IPS DF 19.7 (cell line): ENCODE measurements at places on chromosomes 12 and 14.
A peak's percentile ranks its signal among the peaks of the same experiment; 100 is the strongest.

DNA sequence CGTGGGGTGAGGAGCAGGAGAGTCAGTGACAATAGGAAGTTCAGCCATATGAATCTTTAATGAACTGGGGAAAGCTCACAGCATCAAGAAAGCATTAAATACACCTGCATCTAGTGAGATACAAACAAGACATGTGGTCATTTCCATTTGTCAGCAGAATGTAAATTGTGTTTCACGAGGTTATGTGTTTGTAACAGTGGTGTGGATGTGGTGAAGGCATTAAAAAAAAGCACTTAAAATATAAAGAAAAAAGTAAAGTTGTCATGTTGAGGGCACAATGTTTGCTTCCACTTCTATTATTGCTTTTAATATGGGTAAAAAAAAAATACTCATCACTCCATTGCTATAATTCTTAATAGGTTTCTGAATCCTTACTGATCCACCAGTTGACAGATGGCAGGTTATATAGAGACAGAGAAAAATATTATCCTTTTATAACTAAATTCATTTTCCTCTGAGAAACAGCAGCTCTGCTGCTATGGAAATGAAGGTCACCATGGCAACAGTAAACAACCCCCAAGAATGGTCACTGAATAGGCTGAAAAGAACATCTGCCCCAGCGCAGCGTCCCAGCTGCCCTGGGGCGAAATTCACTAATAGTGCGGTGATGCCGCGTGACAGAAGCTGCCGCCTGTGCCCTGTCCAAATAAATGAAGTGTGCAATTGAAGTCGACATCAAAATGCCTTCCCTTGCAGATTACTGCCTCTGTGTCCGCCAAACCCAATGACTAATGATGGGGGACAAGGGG, 226.1 kb downstream of the FOXN3 start:
- DNase-seq, result no peak

DNA sequence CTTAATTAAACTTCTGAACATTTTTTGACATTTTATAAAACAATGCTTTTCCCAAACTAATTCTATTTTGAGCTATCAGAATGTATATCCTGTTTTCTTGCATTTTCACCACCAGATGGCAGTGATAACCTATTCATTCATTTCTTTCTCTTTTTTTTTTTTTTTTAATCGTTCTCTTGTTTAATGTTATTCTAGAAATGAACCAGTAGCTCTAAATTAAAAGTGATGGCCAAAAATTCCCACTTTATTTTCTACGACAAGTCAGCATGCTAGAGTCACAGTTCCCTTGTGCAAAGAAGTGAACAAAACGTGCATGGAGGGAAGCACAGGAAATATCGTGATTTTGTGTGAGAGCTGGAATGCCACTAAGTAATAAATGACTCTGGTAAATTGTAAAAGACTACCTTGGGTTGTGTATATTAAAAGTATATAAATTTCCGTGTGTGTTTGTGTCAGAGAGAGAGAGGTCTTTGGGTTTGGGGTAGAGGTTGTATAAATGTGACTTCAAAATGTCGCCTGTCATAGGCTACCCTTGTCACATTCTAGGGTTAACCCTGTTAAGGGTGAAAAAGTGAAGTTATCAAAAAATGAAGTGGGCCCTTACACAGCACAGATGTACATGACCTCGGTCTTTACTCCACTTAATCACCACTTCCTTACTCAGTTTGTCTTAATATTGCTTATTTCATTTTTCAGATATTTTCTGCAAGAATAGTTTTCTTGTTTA, 40.4 kb upstream of the LDHB start:
- DNase-seq, result no peak

GRCh38 chr12:28227251-28227650, 37.0 kb downstream of the CCDC91 start:
- no peak for DNase-seq

- DNase-seq, result no peak
Observed at GRCh38 chr12:77932216-77932615, 101.5 kb downstream of the NAV3 start.

GRCh38 chr14:71168564-71169427, 261.5 kb downstream of the PCNX1 start:
- no peak for DNase-seq

- no peak for DNase-seq
Observed at GRCh38 chr12:121918679-121919038, 267 bp downstream of the CFAP251 start.

- peak; percentile 15 for DNase-seq
Observed at GRCh38 chr14:20934148-20934762, 21.0 kb upstream of the RNASE2 start.

DNA sequence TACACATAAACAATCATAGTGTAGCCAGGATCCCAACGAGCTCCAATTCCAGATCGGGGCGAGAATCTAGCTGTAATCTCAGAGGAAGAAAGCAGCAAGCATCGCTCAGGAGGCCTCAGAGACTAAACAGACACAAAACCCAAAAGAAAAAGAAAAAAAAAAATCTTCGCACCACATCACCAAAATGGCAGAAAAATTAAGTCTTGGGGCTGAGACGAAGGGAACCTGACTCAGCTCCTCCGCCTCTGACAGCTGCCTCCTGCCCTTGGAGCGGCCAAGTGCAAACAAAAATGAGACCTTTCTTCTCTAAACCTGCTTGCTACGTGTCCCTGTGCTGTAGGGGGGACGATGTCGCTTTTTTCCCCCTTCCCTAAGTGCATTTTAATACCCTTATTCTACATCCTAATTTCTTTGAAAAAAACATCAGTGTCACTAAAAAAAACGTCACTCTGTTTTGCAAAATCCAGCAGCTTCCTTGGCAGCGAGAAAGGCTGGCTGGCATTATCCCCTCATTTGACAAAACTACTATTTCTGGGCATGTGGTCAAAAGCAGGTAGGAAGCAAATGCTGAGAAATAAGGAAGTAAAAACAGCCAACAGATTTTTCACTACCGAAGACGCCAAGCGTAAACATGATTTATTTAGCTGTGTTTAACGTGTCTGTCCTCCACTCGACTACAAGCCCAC, 30.5 kb downstream of the BCL11B start:
- DNase-seq, result no peak

DNA sequence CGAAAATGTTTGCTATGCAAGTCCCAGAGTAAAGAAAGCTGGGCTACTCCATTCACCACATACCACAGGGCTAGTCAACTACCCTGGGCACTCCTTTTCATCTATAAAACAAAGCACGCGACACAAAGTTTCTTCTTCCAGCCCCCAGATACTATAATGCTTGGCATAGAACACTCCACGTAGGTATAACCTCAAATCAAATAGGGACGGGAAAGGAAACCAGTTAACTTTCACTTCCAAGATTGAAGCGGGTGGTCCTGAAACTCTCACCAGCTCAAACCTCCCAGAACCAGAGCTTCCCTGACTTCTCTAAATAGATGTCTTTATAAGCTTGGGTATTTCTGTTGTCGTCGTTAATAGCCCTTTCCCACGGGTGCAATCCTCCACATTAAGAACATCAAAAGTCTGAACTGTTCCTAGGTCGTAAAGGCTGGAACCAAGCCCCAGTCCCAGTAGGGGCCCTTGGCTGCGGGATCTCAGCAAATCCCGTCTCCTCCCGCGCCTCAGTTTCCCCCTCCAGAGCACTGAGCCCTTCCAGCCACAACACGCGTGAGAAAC, 647 bp downstream of the LGMN start:
- DNase-seq, result no peak

GRCh38 chr14:97366400-97366799, 569.2 kb downstream of the VRK1 start:
- DNase-seq, result peak; percentile 48

GRCh38 chr14:105884808-105885281, 358.5 kb downstream of the TMEM121 start:
- no peak for DNase-seq

DNA sequence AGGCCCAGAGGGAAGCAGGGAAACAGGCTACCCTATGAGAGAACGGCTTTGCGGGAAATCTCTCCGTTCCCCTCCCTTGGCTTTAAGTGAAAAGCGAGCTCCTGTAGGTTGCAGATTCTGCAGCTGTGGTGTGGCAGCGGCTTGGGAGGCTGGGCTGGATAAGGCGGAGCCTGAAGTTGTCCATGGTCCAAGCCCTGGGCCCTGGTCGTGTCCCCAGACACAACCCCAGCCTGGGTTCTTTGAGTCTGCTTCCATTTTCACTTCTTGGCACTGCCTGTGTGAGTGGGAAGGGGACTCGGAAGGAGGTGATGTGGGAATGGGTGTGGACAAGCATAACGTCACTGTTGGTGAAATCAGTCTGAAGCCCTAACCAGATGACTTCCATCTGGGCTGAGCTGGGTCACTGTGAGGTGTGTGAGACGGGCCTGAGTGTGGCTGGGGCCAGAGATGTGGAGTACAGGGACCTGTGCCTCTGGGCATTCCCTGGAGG, 43.0 kb upstream of the CTDSP2 start:
- no peak for DNase-seq

DNA sequence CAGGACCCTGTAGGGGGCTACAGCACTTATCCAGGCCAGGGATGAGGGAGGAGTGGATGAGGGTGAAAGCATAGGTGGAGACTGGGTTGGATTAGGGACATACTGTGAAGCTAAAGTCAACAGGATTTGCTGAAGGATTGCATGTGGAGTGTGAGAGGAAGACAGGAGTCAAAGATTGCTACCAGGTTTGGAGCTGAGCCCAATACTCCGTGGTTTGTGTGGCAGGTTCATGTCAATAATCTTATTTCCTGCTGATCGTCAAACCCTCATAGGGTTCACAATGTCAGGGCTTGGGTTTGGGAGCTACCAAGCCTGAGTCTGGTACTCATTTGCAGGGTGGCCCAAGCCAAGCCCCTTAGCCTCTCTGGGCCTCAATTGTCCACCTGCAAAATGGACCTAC, 77.1 kb upstream of the PLXNC1 start:
- no peak for DNase-seq

DNA sequence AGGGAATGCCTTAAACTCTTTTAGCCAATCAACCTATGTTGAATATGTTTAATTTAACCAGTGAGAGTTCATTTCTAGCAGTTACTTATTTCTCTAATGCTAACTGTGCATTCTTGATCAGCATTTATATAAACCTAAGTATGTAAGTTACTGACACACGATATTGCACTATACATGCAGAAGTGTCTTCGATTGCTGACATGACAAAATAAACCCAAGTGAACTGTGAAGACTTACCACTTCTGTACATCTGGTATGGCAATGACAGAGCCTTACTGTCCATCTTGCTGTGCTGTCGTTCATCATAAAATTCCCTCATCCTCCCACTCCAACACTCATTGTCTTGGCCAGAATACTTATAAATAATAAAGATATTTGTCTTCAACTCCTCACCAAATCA, 131.8 kb downstream of the TSHR start:
- no peak for DNase-seq
